ENCODE measurements at places on chromosomes 11 and 22.

DNA sequence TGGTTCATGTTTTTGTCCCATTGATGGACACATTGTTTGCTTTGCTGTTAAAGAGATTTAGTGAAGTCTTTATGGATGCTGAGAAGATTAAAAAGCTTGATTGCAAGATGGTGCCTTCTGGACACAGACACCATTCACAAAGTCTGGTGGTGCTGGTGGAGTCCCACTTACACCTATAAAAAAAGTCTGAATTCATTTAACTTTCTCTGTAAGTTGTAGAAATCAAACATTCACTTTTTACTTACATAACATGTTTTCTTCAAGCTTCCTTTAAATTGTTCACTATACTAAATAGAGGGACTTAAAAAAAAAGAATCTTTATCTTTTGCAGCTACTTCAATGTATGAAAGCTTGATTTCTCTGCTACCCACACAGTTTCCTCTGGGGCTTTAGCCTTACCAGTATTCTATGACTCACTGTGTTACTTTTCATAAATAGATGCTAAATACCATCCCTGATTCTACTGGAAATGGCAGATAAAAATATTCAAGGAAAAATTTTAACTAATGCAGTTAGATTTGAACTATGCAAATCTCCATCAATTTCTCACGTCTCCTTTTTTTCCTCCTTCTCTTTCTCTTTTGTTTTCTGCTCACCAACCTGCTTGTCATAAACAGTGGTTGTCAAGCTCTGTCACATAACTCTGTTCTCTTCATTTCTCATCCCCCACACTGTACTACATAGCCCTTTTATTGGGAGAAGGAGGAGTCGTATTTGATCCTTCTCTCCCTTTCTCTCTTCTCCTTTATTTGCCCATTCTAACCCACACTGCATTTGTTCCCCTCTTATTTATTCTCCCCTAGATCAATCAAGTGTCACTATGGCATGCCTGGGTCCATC is 89.7 kb downstream of the FAM76B start:
- no peak for DNase-seq

GRCh38 chr11:103543456-103543855 is 434.2 kb downstream of the DYNC2H1 start:
- no peak for DNase-seq

GRCh38 chr11:59560290-59560701 is 49.0 kb downstream of the OR4D9 start:
- peak; percentile 55 for DNase-seq

- no peak for DNase-seq
These were observed 118.8 kb upstream of the KIRREL3 start for GRCh38 chr11:127119356-127119755.

GRCh38 chr11:98545544-98546175 is 475.1 kb upstream of the CNTN5 start:
- no peak for DNase-seq

DNA sequence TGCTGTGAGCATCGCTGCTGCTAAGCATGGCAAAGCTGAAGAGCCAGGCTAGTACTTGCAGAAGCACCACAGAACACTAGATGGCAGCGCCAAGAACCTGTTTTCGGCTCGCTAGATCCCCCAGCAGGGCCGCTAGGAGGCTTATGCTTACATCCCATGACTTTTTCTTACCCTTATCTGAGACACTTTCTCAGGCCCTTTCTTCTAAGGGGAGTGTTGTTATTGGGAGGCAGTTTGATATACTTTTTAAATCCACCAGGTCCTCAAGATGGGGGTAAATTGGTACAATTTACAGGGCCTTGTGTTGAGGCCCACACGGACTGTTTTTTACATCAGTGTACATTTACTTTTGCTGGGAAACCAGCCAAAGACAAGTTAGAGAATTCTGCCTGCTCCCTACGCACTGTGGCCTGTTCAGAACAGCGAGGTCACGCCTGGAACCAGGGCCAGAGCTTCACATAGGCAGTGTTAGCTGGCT is 4.0 kb downstream of the TRIM6 start:
- peak; percentile 45 for DNase-seq

GRCh38 chr22:20431511-20432192 is 6.0 kb downstream of the SCARF2 start:
- no peak for DNase-seq

GRCh38 chr11:36431429-36432092 is 78.5 kb downstream of the TRAF6 start:
- DNase-seq, result no peak

GRCh38 chr11:4662876-4663275 is 19.1 kb downstream of the OR51E1 start:
- no peak for DNase-seq

DNA sequence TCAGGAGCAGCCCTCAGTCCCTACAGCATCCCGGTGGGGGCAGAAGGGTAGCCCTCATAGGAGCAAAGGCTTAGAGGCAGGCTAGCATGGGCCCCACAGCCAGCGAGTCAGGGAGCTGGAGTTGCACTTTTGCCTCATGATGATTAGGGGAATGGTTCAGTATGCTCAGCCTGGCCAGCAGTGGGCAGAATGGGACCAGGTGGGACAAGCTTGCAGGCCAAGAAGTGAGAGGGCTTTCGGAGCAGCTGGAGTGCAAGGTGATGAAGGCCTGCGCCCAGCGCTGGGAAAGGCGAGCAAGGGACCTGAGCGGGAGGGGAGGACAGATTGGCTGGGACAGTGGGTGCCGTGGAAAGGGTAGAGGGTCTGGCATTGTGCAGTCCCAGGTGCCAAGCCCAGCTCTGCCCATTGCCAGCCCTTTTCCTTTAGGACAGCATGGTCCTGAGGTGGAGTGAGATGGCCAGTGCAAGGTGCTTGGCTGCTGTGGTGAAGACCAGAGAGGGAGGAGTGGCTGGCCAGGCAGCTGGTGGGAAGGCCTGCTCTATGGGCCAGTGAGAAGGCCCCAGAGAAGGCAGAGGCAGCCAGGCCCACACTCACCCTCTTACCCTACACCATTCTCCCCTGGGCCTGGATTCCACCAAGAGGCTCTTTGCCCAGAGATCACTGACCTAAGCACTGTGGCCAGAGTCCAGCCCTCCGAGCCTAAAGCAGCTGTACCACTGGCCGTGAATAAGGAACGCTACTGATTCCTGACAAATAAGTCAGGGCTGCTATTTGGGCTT is 47.9 kb upstream of the SUSD2 start:
- peak; percentile 15 for DNase-seq

DNA sequence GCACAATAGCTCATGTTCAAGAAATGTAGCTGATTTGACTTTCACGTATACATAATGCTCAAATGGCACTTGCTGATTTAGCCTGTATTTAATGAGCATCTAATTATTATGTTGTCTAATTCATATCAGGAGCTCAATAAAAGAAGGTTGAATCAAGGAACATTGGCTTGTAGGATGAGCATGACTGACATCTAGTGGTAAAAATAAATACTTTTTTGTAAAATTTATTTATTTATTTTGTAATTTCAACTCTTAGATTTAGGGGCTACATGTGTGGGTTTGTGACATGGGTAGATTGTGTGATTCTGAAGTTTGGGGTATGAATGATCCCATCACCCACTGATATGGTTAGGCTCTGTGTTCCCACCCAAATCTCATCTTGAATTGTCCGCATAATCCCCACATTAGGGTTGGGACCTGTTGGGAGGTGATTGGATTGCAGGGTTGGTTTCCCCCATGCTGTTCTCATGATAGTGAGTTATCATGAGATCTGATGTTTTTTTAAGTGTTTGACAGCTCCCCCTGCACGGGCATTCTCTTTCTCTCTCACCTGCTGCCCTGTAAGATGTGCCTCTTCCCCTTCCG is 1.7 kb upstream of the OR52E5 start:
- no peak for DNase-seq

DNA sequence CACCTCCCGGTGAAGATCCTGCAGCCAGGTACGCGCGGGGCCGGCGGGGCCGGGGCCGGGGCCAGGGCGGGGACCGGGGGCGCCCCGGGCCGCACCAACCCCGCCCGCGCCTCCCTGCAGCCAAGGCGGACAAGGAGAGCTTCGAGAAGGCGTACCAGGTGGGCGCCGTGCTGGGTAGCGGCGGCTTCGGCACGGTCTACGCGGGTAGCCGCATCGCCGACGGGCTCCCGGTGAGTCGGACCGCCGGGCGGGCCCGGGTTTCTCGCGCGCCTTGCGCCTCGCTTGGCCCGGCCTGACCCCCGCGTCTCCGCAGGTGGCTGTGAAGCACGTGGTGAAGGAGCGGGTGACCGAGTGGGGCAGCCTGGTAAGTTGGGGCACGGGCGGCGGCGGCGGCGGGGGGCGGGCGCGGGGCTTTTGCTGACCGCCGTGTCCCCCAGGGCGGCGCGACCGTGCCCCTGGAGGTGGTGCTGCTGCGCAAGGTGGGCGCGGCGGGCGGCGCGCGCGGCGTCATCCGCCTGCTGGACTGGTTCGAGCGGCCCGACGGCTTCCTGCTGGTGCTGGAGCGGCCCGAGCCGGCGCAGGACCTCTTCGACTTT is 531 bp downstream of the PIM3 start:
- no peak for DNase-seq

DNA sequence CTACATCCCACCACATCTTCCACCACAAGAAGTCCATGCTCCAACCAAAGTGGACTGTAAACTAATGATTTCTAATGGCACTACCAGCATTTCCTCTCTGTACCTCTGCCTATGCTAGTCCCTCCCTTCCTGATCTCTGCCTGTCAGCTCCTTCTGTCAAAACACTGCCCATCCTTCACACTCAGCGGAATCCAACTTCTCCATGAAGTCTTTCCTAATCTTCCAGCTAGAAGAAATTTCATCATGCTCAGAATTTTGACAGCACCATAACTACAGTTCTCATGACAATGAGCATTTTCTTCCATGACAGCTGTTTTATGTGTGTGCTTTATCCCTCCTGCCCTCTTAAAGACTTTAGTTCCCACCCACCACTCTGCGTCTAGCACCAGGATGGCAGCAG is 111.4 kb downstream of the SERGEF start:
- no peak for DNase-seq

DNA sequence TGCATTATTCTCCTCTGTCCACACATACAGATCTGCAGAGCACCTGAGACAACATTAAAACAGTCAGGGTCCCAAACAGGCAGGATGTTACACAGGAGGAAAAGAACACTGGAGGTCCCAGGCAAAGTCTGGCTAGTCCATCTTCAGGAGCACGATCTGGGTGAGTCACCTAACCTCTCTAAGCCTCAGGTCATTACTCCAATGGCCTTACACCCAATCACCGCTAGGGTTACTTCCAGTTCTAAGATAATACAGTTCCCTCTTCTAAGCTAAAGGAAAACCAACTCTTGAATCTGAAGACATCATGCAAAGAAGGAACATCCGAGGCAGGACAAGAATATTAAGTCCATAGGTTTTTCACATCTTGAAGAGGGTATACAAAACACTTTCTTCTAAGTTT is 24.5 kb downstream of the ASCC2 start:
- no peak for DNase-seq

- DNase-seq, result no peak
These were observed 45.8 kb upstream of the AMPD3 start for GRCh38 chr11:10409207-10409661.

DNA sequence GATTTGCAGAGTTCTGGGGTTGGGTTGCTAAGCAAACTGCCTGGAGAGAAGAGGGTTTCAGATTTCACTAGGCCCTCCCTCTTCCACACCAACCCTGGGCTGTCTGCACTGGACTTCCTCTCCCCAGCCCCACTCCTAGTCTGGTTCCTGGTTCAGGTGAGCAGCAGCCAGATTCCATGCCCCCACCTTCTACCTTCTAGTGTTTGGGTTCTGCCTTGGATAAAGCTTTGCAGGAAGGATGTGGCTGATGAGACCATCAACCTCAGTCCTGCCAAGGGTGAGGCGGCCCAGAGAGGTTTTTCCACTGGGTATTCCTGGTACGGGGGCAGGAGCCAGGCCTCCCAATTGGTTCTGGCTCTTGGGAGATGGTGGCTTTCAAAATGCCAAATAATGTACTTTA is 68.3 kb downstream of the BCR start:
- DNase-seq, result no peak

GRCh38 chr11:44564670-44565210 is 723 bp upstream of the CD82 start:
- no peak for DNase-seq

GRCh38 chr11:117734601-117735024 is 62.4 kb downstream of the DSCAML1 start:
- no peak for DNase-seq

DNA sequence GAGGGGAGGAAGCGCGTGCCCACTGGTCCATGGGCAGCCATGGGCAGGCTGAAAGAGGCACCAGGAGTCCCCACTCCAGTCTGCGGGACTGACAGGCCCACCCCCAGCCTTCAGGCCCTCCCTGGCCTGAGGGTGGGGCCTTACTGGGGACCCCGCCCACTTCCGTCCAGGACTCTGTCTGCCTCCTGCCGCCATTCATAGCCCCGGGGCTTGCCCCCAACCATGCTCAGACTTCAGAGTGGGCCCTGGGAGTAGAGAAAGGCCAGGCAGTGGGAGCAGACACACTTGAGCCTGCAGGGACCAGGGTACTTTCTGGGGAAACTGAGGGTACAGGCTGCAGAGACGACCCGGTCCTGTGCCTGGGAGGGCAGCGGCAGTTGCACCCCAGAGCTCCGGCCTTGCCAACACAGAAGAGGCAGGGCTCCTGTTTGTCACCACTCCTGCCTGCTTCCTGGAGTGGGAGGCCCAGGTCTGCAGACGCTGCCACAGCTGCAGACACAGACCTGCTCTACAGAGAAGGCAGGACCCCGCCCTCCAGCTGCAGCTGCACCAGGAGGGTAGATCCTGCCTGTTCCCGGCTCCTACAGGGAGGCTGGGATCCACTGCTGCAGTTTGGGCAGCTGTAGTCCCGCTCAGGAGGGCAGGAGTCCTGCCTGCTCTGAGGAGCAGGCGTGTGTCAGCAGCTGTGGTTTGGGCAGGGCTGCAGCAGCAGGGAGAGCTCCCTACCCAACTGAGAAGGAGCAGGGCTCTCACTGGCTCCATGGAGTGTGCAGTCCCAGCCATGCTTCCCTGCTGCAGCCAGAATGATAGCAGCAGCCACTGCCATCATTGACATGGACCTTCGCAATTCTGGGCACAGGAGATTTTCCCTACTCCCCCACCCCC is 387.9 kb upstream of the ANO3 start:
- DNase-seq, result no peak

DNA sequence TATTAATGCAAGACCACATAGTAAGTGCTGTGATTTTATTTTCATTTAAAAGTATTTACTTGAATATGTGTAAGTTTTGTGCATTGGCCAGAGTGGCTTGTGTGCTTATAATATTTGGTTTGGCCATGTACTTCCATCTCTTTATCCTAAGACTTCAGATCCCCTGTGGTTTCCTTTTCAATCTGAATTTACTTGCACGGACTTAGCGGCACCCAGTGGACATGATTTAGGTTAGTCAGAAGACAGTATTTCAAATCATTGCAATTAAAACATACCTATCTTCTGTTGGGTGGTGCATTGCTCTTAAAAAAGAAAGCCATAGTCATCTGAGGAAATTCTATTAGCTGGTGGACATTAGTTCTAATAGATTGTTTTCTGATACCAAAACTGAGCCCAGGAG is 30.7 kb downstream of the PIWIL4 start:
- no peak for DNase-seq

GRCh38 chr22:23262518-23263332 is 82.4 kb downstream of the BCR start:
- DNase-seq, result no peak
